ENCODE measurements at places on chromosomes 5 and 9. TPM values are rescaled to one million over a fixed set of nuclear protein-coding genes. Genes with fewer than 3 reads are reported as not detected.

The GAPT gene
- not detected for total RNA-seq

The IRX2 gene
- total RNA-seq = 0.64 TPM

The CCL27 gene
- not detected for total RNA-seq

The INSL4 gene
- total RNA-seq = not detected

The IL33 gene
- 60.6 TPM for total RNA-seq

The PTGES gene
- total RNA-seq = 47.7 TPM

The PLAC8L1 gene
- total RNA-seq = not detected

The IL5 gene
- total RNA-seq = not detected

The BTNL8 gene
- not detected for total RNA-seq

The OBP2B gene
- not detected for total RNA-seq

The PCDHA1 gene
- total RNA-seq = not detected

The RNF224 gene
- not detected for total RNA-seq

The OLFML2A gene
- 89.3 TPM for total RNA-seq

The LCP2 gene
- under 0.01 TPM for total RNA-seq

The GPR151 gene
- total RNA-seq = not detected

The C9 gene
- total RNA-seq = not detected

The WDR38 gene
- not detected for total RNA-seq

The TMEM252 gene
- total RNA-seq = not detected

The LCN1 gene
- not detected for total RNA-seq

The F12 gene
- 1.0 TPM for total RNA-seq

The GRIA1 gene
- 0.65 TPM for total RNA-seq

The EQTN gene
- not detected for total RNA-seq

The EFNA5 gene
- 6.4 TPM for total RNA-seq

The LHX2 gene
- total RNA-seq = not detected

The PAXX gene
- 33.0 TPM for total RNA-seq

The SPATA6L gene
- total RNA-seq = 0.26 TPM

The MOB3B gene
- 3.8 TPM for total RNA-seq

The CAMK2A gene
- total RNA-seq = 0.80 TPM

The RMND5B gene
- total RNA-seq = 48.8 TPM

The ROPN1L gene
- total RNA-seq = 0.39 TPM

Data from epithelial cell of alveolus of lung (primary cell).